Central memory CD4-positive, alpha-beta T cell (primary cell): ENCODE measurements at places on chromosomes 7 and 10.

DNA sequence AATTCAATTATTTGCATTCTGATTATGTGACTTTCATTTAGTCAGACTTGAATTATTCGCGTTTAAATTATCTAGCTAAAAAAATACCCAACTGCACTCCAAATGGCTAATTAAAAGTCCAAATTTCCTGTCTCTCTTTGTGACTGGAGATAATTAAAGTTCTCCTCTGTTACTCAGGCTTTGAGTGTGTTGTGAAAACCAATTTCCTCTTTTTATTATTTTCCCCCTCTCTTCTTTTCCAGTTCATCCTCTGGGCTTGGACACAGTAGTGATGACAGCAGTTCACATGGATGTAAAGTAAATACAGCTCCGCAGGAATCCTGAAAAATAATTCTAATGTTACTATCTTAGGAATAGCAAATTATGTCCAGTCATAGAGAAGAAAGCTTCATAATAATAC, 80.6 kb downstream of the SNX10 start:
- no peak for DNase-seq

GRCh38 chr7:12358694-12359093, 45.0 kb downstream of the VWDE start:
- no peak for DNase-seq

- no peak for DNase-seq
Measured at GRCh38 chr7:30915005-30915601, 3.5 kb downstream of the AQP1 start.

- no peak for DNase-seq
Measured at GRCh38 chr7:84823530-84823929, 363.3 kb downstream of the SEMA3D start.

GRCh38 chr7:107103369-107103768, 58.9 kb downstream of the PRKAR2B start:
- DNase-seq = no peak

GRCh38 chr7:136964347-136964746, 95.9 kb downstream of the CHRM2 start:
- DNase-seq = no peak

DNA sequence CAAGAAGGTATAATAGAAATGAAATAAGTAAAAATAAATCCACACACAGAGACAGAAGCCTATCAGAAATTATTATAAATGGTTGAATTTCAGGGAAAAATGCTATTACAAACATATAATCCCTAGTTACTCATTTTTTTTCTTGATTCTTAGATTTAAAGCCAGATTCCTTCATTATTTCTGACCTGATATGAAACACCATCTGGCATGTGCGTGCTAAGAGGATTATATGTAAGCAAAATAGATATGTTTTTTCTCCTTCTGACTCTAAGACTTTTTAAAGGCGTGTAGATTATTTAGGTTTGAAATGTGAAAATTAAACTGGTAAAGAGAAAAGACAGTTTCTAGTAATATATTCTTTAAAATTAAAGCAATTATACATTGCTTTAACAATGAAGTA, 236.7 kb upstream of the ETV1 start:
- no peak for DNase-seq
